ENCODE measurements at places on chromosomes 12 and 14. TPM values are rescaled to one million over a fixed set of nuclear protein-coding genes. Genes with fewer than 3 reads are reported as not detected.

Gene E2F7
- not detected for total RNA-seq

Gene HOXC4
- total RNA-seq = 1.2 TPM

Gene INSM2
- total RNA-seq = not detected

Gene TSPAN8
- total RNA-seq = 2.6 TPM

Gene NGB
- total RNA-seq = not detected

Gene ACVRL1
- total RNA-seq = 52.1 TPM

Gene RPGRIP1
- total RNA-seq = not detected

Gene MIPOL1
- 22.8 TPM for total RNA-seq

Gene EML5
- 3.4 TPM for total RNA-seq

Gene ANKRD9
- total RNA-seq = 6.7 TPM

Gene GPHN
- 42.9 TPM for total RNA-seq

Gene WASHC4
- 162 TPM for total RNA-seq

Gene DBX2
- total RNA-seq = not detected

Gene DLK1
- 41.1 TPM for total RNA-seq

Gene KIAA0586
- 37.5 TPM for total RNA-seq

Gene ART4
- total RNA-seq = 0.51 TPM

Gene DIP2B
- 5.6 TPM for total RNA-seq

Gene LRRIQ1
- total RNA-seq = 0.88 TPM

Gene SYNE2
- 162 TPM for total RNA-seq

Gene B4GALNT3
- total RNA-seq = 2.2 TPM

Gene OVCH1
- total RNA-seq = not detected

Gene TPPP2
- total RNA-seq = not detected
